NCI-H1417 treated with DMSO at 0.1 percent for 48 hours (cell line): ENCODE measurements at places on chromosomes 4 and X.

- no peak for DNase-seq
Observed at GRCh38 chr4:98786866-98787265, 128.5 kb upstream of the TSPAN5 start.

- DNase-seq = no peak
Observed at GRCh38 chrX:101287402-101287801, 3.7 kb downstream of the TAF7L start.

- DNase-seq = no peak
Observed at GRCh38 chrX:146224442-146224841, 406.8 kb downstream of the SLITRK2 start.

DNA sequence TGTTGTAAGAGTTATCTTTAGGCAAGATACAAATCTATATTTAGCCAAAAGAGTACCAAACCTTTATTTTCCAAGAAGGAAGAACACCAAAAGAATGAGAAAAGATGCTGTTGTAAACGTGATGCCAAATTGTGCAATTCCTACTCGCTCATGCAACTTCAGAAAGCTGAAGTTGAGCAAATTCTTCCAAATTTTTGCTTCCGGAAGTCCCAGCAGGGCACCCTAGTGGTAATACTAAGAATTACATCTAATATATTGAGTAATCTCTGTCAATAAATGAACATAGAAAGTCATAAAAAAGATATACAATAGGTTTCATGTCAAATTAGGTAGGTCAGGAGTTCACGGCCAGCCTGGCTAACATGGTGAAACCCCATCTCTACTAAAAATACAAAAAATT is 36.0 kb upstream of the SMARCAD1 start:
- no peak for DNase-seq

GRCh38 chr4:156638925-156639605 is 332.5 kb downstream of the PDGFC start:
- no peak for DNase-seq

DNA sequence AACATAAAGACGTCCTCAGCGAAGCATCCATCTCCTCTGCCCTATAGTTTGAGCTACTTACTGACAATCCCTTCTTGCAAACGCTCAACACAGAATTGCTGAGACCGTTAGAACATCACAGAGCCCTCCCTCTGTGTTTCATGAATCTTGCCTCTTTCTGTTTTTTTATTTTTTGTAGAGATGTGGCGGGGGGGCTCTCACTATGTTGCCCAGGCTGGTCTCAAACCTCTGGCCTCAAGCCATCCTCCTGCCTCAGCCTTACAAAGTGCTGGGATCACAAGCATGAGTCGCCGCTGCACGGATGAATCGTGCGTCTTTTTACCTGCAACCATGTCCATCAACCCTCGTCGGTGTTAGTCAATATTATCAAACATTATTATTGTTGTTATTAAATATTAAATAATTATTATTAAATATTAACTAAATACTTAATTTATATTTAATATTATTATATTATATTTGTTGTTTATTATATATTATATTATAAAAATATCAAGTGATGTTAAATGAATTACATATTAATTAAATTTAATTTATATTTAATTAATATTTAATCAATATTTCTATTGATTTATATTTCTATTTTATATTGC is 200.7 kb downstream of the CRLF2 start:
- no peak for DNase-seq

GRCh38 chr4:61619528-61619927 is 419.4 kb downstream of the ADGRL3 start:
- DNase-seq = no peak

DNA sequence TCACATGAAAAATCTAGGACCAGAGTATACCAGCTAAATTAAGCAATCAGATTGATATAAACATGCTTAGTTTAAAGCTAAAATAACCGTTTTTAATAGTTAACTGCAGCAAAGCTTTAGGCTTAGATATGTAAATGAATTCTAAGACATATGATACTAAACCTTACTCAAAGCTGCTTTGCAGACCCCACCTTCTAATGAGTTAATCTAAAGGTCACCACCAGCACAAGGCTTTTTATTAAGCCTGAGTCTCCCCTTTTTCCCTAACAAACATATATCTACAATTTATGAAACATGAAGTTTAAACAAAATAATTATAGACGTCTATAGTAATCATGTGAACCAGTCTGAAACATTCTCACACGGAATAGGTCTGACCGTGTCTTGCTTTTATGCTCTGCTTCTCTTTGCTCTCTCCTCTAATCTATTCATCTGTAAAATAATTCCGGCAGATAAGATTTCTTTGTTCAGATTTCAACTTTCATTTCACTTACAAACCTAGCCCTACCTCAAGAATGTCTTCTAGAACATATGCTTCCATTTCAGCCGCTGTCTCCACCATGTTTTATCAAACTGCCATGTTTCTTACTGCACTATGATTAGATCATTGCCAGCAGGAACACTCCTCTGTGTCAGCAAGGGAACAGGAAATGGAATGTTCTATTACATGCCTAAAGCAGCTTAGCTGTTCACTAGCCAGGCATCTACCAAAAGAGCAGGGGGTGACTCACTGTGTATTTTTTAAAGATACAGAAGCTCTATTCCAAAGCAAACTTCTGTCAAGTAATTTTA is 35.9 kb downstream of the ANKRD17 start:
- DNase-seq = peak; percentile 81

DNA sequence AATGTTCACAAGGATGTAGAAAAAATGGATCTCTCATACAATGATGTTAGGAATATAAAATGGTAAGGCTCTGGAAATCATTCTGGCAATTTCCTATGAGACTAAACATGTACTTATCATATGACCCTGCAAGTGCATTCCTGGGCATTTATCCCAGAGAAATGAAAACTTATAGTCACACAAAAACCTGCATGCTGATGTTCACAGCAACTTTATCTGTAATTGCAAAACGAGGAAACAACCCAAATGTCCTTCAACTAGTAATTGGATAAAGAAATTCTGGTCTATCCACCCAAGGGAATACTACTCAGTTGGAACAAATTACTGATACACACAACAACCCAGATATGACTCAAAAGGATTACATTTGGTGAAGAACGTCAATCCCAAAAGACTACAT is 14.5 kb downstream of the ZCCHC18 start:
- no peak for DNase-seq

GRCh38 chr4:142473218-142473959 is 372.7 kb downstream of the INPP4B start:
- no peak for DNase-seq

DNA sequence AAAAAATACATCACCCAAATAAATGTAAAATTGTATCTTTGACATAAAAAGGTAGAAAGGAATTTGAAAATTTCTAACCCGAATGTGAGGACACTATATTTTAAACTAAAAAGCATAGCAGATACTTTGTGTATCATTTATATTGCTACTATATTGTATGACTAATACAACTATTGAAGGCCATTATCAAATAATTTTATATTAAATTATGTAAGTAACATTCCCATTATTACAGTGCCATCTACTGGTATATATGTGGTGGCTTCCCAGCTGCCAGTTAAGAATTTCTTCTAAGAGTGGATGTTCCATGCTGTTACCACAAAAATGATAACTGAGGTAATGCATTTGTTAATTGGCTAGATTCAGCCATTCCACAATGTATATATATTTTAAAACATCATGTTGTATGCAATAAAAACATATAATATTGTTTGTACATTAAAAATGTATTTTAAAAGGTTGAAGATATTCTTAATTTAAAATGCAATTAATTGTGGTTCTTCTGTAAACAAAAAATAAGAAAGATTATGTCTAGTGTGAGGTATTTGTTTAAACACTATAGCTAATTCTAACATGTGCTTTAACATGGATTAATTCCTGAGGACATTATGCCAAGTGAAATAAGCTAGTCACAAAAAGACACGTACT is 65.3 kb downstream of the EGF start:
- peak; percentile 17 for DNase-seq

GRCh38 chrX:153953342-153953830 is 8.9 kb upstream of the RENBP start:
- no peak for DNase-seq

- DNase-seq = no peak
Observed at GRCh38 chrX:20265221-20265725, 1.4 kb downstream of the RPS6KA3 start.

GRCh38 chr4:182510836-182511235 is 267.6 kb downstream of the TENM3 start:
- DNase-seq = no peak

- no peak for DNase-seq
Observed at GRCh38 chrX:126557151-126557550, 4.5 kb upstream of the DCAF12L1 start.

GRCh38 chrX:18542131-18542530 is 116.7 kb downstream of the CDKL5 start:
- DNase-seq = no peak

GRCh38 chr4:138291431-138291830 is 49.3 kb upstream of the SLC7A11 start:
- no peak for DNase-seq

GRCh38 chr4:1414831-1415680 is 8.8 kb upstream of the NKX1-1 start:
- no peak for DNase-seq

DNA sequence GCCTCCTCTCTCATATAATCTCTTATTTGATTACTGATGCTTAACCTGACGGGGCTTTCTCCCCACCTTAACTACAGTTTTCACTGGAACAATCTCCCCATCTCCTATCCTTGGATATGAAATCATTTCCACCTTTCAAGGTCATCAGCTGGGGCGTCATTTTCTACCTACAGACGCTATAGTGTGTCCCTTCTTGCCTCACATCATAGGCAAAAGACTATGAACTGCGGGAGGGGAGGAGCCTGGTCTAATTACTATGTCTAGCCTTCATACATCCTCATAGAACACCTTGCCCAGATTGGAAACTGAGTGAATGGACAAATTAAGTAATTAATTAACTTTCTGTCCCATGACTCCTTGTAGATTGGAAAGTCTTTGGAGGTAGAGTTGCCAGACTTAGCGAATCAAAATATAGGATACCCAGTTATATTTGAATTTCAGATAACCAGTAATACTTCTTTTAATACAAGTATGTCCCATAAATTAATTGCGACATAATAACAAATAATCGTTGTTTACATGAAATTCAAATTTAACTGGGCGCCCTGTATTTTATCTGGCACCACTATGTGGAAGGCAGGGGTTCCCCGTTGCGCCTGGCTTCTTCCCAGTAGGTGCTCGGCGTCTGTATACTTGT is 752 bp upstream of the ATP6AP2 start:
- DNase-seq = no peak

DNA sequence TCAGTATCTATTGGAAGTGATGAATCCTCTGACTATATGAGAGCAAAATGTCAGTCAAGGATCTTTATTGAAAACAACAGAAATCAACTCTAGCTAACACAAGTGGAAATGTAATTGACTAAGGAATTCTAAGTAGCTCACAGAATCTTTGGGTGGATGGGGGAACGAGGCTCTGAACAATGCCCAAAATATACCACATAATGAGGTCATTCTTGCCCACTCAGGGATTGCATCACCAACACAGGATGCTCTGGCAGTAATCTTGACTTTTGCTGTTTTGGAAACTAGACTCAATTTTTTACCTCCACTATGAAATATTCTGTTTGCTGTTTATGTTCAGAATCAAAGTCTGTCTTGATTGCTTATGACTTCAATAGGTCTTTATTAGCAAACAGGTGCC is 127.4 kb upstream of the UNC5C start:
- DNase-seq = no peak

GRCh38 chr4:182207830-182208396 is 35.3 kb upstream of the TENM3 start:
- DNase-seq = no peak

- DNase-seq = no peak
Observed at GRCh38 chrX:110046001-110046400, 43.1 kb downstream of the TMEM164 start.
